CD8-positive, alpha-beta memory T cell (primary cell): ENCODE measurements at places on chromosomes 5 and 9.
A peak's percentile ranks its signal among the peaks of the same experiment; 100 is the strongest.

GRCh38 chr9:29208670-29209069, 1635.4 kb upstream of the C9orf72 start:
- no peak for DNase-seq

- no peak for DNase-seq
Measured at GRCh38 chr5:178899289-178899688, 3.6 kb downstream of the ZFP2 start.

DNA sequence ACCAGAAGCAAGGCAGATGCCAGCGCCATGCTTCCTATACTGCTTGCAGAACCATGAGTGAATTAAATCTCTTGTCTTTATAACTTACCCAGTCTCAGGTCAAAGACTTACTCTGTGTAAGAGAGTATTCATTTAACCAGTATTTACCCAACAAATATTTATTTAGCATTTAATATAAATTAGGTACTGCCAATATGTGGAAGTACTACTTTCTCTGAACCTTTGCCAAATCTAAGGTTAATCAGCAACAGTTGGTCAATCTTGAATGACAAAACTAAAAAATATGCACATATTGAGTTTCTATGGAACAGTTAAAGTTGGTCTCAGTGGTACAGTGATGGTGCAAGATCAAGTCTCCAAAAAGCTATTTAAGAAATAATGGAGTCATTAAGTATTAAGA, 155.9 kb upstream of the CCNG1 start:
- no peak for DNase-seq

DNA sequence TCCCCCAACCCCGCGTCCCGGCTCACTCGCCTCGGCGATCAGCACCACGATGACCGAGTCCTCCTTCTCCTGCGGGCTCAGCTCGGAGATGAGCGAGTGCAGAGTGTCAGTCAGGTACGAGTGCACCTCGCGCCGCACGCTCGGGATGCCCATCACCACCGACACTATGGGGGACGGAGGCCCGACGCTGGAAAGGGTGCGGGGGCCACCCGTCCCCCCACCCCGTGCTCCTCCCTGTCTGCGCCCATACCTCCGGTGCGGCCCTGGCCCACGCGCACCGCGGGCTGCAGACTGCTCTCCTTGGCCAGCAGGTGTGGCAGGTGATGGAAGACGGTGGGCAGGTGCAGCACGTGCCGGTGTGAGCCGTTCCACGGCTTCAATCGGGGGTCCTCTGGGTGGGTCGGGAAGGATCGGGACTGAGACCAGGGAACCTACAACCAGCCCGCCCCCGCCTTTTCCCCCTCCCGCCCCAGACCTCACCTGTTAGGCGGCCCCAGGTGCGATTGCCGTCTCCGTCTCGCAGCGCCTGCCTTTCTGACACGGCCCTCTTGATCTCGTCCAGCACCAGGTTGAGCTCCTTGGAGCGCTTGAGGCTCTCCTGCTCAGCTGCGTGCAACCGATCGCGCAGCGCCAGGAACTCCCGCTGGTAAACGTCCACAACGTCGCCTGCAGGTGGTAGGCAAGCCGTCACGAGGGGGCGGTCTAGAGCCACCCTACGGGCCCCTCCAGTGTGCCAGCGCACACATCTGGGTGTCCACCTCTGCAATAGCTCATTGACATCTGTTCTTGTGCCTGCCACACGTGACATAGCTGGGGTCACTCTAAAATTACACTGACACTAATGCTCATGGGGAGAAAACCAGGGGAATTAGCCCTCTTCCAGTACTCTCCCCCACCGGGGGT, 5.1 kb downstream of the MGAT4B start:
- peak; percentile 69 for DNase-seq

DNA sequence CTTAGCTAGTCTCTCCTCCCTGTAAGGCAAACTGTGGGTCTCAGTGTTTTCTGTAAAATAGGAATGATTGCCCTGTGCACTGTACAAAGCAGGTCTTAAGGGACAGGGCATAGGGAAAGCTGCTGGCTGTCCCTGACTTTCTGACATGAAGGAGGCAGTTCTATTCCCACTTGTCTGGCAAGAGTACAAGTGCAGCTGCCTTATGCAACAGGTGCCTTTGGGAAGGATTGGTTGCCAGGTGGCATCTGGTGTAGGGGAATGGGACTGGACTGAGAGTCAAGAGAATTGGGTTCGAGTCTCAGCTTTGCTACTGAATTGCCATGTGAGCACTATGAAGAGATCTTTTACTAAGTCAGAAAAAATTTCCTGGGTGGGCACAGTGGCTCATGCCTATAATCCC, 10.0 kb downstream of the BSPRY start:
- DNase-seq: no peak

GRCh38 chr5:173352366-173353349, 24.4 kb upstream of the STC2 start:
- no peak for DNase-seq

DNA sequence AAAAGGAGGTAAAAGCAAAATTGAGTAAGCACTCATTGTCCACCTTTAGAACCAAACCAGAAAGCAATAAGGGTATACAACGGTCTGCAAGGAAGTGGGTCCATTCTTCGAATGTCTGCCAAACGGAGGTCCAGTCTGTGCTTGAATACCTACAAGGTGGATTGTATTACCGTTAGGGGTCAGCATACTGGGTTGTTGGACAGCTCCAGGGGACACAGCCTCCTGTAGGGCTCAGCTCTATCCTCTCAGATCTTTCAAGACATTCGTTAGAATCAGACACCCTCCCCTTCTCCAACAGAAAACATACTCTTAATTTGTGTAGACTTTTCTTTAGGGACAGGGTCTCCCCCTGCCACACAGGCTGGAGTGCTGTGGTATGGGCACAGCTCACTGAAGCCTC, 5.5 kb downstream of the ASTN2 start:
- DNase-seq: no peak

GRCh38 chr5:171899792-171900191, 106.6 kb downstream of the FBXW11 start:
- no peak for DNase-seq

- DNase-seq: no peak
Measured at GRCh38 chr5:129906177-129906887, 2.1 kb downstream of the CHSY3 start.

- no peak for DNase-seq
Measured at GRCh38 chr9:136088939-136089696, 6.0 kb downstream of the NACC2 start.

GRCh38 chr9:76023715-76024195, 133.3 kb downstream of the PCSK5 start:
- DNase-seq: peak; percentile 47

DNA sequence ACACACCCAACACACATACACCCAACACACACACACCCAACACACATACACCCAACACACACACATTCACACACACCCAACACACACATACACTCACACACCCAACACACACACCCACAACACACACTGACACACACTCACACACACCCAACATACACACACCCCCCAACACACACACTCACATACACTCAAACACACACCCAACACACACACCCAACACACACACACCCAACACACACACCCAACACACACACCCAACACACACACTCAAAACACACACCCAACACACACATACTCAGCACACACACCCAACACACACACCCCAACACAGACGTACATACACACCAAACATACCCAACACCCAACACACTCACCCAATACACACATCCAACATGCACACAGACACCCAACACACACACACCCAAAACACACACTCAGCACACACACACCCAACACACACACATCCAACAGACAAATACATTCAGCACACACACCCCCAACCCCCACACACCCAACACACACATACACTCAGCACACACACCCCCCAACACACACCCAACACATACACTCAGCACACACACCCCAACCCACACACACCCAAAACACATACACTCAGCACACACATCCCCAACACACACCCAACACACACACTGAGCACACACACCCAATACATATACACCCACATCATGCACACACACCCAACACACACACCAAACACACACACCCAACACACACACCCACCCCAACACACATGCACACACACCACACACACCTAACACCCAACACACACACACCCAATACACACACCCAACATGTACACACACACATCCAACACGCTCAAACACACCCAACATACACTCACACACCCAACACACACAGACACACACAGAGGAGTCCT, 479.5 kb upstream of the DAP start:
- no peak for DNase-seq

DNA sequence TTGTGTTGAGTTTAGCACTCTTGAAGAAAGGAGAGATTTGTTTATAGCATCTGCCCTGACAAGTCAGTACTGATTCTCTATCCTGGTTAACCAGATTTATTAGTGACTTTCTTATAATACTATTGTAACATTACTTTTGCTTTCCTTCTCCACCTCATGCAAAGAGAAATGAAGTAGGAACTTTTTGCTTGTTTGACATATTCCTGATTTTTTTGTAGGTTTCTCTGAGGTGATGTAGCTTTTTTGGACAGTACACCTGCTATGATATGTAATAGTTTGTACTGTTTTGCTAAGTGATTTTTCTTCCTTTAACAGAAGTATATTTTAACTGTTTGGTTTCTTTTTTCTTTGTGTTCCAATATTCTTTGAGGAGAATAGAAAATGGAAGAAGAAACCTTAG, 117.7 kb downstream of the ZCCHC7 start:
- DNase-seq: no peak

DNA sequence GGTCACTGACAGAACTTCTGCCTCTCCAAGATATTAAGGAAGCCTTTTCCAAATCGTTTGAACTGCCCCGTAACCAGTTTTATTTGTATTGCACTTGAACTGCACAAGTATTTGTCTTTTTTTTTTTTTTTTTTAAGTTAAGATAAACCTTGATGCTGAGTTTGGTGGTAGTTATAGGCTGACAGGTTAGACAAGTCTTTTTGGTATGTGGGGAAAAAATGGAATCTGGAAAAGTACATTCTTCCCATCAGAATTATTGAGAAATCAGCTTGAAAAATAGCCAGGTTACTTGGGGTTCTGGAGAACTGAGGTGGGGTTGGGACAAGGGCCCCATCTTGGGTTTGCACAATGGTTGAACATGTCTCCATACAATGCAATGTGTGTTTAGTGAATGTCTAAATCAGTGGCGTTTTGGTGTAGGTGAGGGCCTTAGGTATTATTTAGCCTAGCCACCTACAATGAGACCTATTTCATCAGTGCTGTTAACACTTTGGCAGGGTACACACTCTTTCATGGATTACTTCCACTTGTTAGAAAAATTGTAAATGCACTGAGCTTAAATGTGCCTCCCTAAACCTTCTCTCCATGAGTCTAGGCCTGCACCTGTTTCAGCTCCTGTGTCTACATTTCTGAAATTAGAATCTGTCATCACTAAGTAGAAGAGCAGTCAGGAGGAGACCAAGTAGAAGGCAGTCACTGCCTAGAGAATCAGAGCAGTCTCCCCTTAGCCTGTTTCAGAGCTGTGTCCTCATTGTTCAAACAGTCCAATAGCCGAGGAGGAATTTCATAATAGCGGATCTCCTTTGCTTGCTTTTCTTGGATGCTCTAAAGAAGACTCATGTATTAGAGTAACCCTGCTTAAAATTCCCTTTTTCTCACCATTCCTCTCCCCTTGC, 140.0 kb upstream of the HMHB1 start:
- DNase-seq: no peak

- DNase-seq: peak; percentile 9
Measured at GRCh38 chr9:132114102-132114707, 34.5 kb upstream of the MED27 start.

DNA sequence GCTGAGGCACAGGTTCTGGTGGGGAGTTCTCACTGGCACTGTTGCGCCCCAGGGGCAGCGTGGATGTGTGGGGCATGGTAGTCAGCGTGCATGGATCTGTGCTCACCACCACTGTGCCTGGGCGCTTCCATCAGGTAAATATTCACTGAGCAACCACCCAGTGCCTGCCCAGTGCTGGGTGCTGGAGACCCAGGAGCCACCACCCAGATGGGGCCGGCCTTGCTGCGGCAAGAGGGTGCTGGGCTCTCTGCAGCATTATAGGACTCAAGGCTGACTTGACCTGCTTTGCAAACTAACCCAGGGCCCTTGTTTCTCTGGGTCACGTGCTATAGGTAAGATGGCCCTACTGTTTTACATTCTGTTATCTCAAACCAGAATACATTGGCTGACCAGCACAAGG, 60.5 kb downstream of the DAP start:
- DNase-seq: no peak

DNA sequence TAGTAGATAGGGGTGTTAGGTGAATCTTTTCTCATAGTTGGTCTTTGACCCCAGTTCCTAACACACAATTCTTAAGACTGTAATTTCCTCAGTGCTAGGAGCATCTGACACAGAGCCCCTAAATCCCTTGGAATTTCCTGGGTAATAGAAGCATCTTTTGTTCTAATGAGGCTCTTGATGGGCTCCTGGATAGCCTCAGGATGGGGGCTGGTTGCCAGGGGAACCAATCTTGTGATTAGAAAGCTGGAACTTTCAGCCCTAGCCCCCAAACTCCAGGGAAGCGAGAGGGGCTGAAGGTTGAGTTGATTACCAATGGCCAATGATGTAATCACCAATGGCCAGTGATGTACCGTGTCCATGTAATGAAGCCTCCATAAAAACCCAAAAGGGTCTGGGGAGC, 44.5 kb downstream of the CCDC125 start:
- no peak for DNase-seq

- DNase-seq: no peak
Measured at GRCh38 chr5:32991421-32991815, 280.3 kb downstream of the NPR3 start.

- DNase-seq: no peak
Measured at GRCh38 chr5:106601620-106602019, 1069.1 kb downstream of the EFNA5 start.

DNA sequence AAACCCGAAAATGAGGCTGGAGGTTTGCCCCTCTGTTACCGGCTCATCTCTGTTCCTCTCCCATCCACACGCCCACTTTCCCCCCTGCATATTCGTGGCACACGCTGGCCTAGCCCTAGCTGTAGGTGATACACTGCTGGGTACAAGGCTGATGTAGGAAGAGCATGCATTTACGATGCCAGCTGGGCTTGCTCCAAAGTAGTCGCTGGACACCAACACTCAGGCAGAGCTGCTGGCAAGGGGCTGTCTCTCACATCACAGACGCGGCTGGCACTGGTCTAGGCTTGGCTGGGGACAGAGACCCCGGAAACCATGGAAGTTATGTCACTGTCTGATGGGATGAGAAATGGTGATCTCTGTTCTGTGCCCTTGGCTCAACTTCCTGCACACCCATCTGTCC, 9.8 kb upstream of the PHYKPL start:
- DNase-seq: no peak

DNA sequence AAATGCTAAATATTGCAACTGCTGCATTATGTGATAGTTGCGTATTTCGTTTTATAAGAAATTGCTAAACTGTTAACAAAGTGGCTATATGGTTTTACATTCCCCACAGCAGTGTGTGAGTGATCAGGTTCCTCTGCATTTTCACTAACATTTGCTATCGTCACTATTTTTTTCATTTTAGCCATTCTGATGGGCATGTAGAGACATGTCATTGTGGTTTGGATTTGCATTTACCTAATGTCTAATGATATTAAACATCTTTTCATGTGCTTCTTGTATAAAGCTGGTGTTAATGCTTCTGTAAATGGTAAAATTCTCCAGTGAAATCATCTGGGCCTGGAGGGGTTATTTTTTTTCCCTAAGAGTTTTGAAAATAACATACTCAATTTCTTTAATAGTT, 61.6 kb downstream of the ERCC6L2 start:
- no peak for DNase-seq
